ENCODE measurements at places on chromosomes 13 and 19. TPM values are rescaled to one million over a fixed set of nuclear protein-coding genes. Genes with fewer than 3 reads are reported as not detected.

- DNase-seq, result no peak
Measured at GRCh38 chr13:34926508-34926907, 15.6 kb upstream of the NBEA start.

The THSD1 gene
- polyA plus RNA-seq, result 40.4 TPM

The SLC7A9 gene
- polyA plus RNA-seq, result 1.5 TPM

- no peak for DNase-seq
Measured at GRCh38 chr13:80166352-80166751, 174.6 kb downstream of the SPRY2 start.

GRCh38 chr13:42875475-42876269, 94.3 kb downstream of the FAM216B start:
- peak; percentile 70 for DNase-seq

- peak; percentile 28 for DNase-seq
Measured at GRCh38 chr13:100350601-100351000, 238.0 kb downstream of the GGACT start.

DNA sequence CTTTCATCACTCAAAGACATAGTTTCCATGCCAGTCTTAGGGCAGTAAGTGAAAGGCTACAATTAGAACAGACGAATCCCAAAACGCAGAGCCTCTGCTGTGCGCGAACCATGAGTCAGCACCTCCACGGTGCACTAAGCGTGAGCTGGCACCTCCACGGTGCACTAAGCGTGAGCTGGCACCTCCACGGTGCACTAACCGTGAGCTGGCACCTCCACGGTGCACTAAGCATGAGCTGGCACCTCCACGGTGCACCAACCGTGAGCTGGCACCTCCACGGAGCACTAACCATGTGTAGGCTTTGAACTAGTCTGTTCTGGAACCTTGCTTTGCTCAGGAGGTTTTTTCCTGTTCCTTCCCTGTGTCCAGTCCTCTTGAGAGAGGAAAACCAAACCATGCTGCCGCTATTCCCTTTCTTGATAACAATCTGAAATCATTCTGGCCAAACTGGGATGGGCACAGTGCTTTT, 120.6 kb downstream of the IRS2 start:
- no peak for DNase-seq

The KCNN4 gene
- polyA plus RNA-seq, result 1.5 TPM

- no peak for DNase-seq
Measured at GRCh38 chr13:73307481-73307880, 248.7 kb downstream of the KLF5 start.

DNA sequence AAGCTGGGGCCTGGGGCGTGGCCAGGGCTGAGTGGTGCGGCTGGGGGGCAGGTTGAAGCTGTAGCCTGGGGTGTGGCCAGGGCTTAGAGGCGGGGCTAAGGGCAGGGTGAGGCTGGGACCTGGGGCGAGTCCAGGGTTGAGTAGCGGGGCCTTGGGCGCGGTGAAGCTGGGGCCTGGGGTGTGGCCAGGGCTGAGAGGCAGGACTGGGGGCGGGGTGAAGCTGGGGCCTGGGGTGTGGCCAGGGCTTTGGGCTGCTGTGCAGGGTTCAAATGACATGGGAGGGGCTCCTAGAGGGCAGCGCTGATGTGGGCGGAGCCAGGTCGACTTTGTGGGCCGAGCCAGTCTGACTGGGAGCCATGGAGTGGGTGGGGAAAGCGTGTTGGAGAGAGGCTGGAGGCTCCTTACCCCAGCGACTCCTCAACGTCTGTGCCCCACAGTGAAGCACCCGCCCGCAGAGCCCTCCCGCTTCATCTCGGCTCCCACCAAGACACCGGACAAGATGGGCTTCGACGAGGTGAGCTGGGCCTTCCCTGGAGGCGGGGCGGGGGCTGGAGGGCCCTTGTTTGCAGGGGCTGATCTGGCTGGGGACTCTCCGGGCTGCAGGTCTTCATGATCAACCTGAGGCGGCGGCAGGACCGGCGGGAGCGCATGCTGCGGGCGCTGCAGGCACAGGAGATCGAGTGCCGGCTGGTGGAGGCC, 21.5 kb downstream of the COLGALT1 start:
- DNase-seq, result peak; percentile 23

The ZNF177 gene
- 11.8 TPM for polyA plus RNA-seq

DNA sequence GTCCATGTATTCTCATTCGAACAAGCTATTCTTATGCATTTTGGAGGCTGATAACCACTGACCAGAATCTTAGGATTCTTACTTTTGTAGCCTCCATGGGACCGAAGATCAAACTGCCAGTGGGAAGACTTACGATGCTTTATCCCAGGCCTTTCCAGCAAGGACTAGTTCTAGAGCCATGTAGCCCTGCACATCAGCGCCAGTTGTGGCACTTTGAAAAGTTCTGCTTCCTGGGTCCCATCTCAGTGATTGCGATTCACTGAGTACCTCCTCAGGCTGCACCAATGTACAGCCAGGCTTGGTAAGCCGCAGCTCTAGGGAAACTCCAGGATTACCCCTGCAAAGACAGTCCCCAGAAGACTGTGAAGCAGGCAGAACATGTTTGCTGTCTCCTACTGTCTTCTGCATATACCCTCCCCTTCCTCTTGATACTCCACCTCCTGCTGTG, 18.9 kb upstream of the ENOX1 start:
- DNase-seq, result no peak

- DNase-seq, result no peak
Measured at GRCh38 chr19:6519289-6519688, 11.5 kb upstream of the TNFSF9 start.

- DNase-seq, result no peak
Measured at GRCh38 chr19:31535691-31536460, 186.6 kb upstream of the TSHZ3 start.

GRCh38 chr19:33771384-33772101, 25.1 kb upstream of the KCTD15 start:
- peak; percentile 36 for DNase-seq

GRCh38 chr19:4124638-4125037, 716 bp upstream of the MAP2K2 start:
- DNase-seq, result no peak

DNA sequence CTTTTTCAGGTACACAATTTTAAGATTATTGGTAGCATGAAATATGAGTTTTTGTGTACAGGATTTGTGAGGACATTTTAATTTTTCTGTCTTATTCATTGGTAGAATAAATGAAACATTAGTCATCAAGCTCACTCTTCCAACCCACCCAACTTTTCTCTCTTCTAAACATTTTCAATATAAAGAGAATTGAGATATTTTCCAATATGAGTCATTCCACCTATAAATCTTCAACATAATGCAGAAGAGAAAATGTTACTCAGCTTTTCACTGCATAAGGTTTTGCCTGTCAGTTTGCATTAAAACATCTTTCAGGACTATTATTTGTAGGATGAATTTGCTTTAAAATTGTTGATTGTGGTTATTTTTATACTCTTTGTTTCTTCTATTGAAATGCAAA, 330.7 kb downstream of the PCDH20 start:
- no peak for DNase-seq

The TBXA2R gene
- 2.9 TPM for polyA plus RNA-seq

The CASP14 gene
- polyA plus RNA-seq, result not detected

GRCh38 chr13:62629618-62630017, 1214.0 kb upstream of the PCDH20 start:
- DNase-seq, result no peak

DNA sequence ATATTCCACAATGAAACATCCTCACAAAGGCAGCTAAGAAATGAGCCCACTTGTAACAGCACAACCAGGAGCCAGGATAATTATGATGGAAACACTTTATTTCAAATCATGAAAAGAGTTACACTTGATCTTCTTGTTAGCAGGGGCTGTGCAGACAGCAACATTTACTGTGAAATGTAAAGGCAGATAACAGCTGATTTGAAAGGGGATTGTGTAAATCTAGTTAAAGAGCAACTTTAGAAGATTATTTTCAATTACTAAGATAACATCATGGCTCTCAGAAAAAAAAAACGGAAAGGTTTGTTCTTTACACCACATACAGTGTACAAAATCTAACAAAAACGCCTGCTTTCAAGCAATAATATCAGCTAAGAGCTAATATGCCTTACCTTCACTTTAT, 22.4 kb downstream of the ENOX1 start:
- DNase-seq, result no peak

Measured in right lung (tissue), 10 donors.